ENCODE measurements at places on chromosomes 13 and 19.
A peak's percentile ranks its signal among the peaks of the same experiment; 100 is the strongest.

GRCh38 chr13:98972627-98973026, 5.2 kb downstream of the DOCK9 start:
- DNase-seq, result peak; percentile 60

DNA sequence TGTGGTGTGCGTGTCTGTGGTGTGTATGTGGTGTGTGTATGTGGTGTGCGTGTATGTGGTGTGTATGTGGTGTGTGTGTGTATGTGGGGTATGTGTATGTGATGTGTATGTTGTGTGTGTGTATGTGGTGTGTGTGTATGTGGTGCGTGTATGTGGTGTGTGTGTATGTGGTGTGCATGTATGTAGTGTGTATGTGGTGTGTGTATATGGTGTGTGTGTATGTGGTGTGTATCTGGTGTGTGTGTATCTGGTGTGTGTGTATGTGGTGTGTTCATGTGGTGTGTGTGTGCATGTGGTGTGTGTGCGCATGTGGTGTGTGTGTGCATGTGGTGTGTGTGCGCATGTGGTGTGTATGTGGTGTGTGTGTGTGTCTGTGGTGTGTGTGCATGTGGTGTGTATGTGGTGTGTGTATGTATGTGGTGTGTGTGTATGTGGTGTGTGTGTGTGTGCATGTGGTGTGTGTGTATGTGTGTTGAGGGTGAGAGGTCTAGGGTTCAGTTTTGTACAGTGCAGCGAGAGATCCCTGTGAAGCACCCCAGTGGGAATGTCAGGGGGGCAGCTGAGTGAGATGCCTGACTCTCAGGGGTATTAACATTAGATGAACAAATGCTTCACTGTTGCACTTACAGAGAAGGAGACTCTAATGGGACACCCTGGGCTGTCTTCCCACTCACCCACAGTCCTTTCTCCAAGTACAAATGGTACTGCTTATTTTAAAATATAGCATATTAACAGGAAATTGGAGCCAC, 61.3 kb upstream of the MEDAG start:
- no peak for DNase-seq

- no peak for DNase-seq
These were observed 19.2 kb downstream of the ZNF787 start for GRCh38 chr19:56101746-56102535.

- no peak for DNase-seq
These were observed 6.7 kb downstream of the VAV1 start for GRCh38 chr19:6779206-6779605.

- no peak for DNase-seq
These were observed 47.1 kb upstream of the MRI1 start for GRCh38 chr19:13717194-13717643.

- DNase-seq, result peak; percentile 38
These were observed 102.4 kb upstream of the FRY start for GRCh38 chr13:31929031-31929770.

DNA sequence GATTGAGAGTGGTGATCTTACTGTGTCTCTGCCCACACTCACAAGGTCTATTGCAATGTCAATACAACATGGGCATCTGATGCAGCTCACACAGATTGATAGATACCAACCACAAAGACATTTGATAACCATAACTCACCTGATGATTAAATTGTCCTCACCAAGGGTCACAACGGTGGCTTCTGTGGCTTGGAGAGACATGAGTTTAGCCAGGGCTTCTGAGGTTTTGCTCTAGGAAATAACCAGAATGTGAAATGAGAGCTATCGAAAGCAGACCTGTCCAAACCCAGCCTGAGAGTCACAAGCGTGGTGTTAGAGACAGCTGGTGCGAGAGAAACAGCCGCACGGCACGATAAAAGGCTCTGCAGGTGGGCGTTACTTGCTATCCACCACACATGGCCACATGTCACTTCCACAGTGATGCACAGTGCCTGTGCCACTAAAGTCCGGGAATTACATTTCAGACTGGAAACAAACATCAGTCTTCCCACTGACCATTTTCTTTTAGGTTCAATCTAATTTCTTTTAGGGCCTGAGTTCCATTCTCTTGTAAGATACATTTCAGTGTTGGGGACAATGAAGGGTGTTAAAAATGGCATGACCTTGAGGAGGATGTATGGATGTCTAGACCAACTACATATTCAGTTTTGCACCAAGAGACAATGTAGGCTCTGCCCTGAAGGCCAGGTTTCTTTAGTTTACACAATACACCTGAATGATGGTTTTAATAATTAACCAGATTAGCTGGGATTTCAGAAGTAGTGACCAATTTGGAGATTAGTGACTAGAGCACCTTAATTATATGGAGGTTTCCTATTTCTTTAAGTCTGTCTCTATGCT, 53.7 kb downstream of the ATP7B start:
- DNase-seq, result no peak

GRCh38 chr13:105773863-105774538, 761.5 kb downstream of the EFNB2 start:
- no peak for DNase-seq

- peak; percentile 2 for DNase-seq
These were observed 58.5 kb upstream of the SLITRK1 start for GRCh38 chr13:83940742-83941141.

- DNase-seq, result no peak
These were observed 184.2 kb downstream of the PTPRS start for GRCh38 chr19:5156231-5156986.

GRCh38 chr19:4575267-4576015, 16.0 kb upstream of the SEMA6B start:
- DNase-seq, result peak; percentile 96

DNA sequence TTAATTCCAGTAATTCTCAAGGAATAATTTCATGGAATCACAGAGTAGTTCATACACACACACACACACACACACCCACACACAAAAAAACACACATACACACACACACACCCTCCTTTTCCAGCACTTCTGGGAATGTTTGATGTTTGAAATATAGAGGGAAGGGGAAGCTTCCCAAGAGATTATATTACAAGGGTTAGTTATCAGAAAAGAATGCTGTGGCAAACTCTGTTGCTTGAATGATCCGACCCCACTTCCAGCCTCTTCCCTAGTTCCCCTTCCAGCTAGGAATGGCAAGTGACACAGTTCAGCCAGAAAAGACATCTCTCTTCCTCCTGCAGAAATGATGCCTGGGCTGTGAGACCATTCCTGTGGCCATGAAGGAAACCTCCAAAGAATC, 49.9 kb downstream of the KCTD12 start:
- peak; percentile 57 for DNase-seq

DNA sequence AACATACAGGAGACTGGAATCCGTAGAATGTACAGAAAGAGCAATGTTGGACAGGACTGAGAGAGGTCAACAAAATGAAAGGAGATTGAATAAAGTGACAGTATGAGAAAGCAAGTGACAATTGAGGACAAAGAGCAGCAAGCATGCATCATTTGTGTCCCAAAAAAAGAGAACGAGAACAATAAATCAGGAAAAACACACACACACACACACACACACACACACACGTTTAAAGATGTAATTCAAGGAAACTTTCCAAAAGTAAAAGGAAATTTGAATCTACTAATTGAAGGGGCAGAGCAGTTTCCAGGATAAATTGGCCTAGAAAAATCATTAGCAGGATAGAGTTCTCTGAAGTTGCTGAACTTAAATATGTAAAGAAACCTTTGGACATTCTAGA, 16.9 kb downstream of the DPY19L3 start:
- DNase-seq, result no peak

DNA sequence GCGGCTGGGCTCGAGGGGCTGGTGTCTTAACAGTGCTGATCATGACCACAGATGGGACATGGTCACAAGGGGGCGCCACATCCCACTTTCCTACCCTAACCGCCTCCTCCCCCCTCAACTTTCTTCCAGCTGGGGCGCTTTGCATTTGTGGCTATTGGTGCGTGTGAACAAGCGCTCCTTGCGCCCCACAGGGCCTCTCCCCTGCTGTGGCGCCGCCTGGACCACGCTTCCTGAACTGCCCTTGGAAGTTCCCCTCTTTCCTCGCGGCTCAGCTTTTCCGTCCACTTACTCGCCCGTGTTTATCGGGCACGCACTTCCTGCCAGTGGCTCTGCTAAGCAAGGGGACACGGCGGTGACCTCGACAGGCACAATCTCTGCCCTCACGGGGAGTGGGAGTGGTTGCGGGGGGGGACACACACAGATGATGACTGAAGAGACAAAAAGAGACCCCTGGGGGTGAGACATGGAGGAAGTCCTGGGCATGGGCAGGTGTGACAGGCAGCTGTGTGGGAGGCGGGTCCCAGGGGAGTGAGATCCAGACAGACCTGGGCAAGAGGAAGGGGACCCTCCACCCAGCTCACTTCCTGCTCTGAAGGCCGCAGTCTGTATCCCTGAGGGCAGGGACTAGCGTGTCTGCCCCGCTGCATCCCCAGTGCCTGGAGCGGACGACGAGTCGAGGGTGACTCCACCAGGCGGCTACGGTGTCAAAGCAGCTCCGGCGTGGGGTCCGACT, 40.3 kb downstream of the ZNF787 start:
- peak; percentile 82 for DNase-seq

DNA sequence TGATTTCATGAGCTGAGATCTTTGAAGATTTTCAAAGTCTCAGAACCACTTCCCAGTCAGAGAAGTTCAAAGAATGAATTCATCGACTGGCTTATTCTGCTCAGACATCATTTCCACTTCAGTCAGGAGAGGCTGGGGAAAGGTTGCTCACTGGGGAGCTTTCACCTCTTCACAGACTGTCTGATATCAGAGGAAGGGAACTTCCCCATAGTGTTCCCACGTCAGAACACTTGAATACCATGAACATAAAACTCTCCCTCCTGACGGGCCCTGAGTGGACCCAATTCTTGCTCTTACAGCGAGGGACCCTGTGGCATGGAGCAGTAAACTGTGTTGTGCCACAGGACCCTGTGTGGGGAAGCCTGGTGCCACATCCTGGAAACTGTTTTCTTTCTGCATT, 492.6 kb downstream of the COG6 start:
- DNase-seq, result no peak

DNA sequence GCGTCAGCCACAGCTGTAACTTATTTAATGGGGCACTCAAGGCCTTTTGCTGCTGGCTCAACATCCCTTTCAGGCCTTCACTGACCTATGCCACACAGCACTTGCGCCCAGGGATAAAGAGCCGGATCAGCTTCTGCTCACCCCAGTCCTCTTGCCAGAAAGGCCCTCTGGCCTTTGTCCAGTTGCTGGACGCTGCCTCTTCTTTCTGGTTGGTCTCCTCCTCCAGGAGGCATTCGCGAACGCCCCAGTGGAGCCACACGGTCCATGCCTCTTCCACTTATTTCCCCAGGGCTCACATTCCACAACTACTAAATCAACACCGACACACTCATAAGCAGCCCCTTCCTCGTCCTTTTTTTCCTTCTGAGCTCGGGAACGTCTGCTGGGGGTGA, 3.7 kb upstream of the ZNF329 start:
- DNase-seq, result peak; percentile 50

Data from AG10803 (cell line).